ENCODE measurements at places on chromosomes 6 and 20. TPM values are rescaled to one million over a fixed set of nuclear protein-coding genes. Genes with fewer than 3 reads are reported as not detected.

Gene TXLNB
- 0.23 TPM for total RNA-seq

Gene PMEPA1
- total RNA-seq, result 1.2 TPM

Gene DXO
- 17.4 TPM for total RNA-seq

Gene C20orf204
- 17.5 TPM for total RNA-seq

Gene SLC22A2
- not detected for total RNA-seq

Gene ERVFRD-1
- not detected for total RNA-seq

Gene PLA2G7
- total RNA-seq, result not detected

Gene COMMD7
- total RNA-seq, result 54.2 TPM

Gene BCAS4
- 37.6 TPM for total RNA-seq

Gene PHACTR3
- total RNA-seq, result not detected

Gene SAMD3
- total RNA-seq, result 14.3 TPM

Gene TNF
- 58.8 TPM for total RNA-seq

Gene HLA-DRB5
- total RNA-seq, result 5.3 TPM

Gene BACH2
- total RNA-seq, result 21.5 TPM

Gene DEFB132
- not detected for total RNA-seq

Gene ZBTB12
- total RNA-seq, result 3.3 TPM
